ENCODE measurements at places on chromosomes 2 and 18.
A peak's percentile ranks its signal among the peaks of the same experiment; 100 is the strongest.

DNA sequence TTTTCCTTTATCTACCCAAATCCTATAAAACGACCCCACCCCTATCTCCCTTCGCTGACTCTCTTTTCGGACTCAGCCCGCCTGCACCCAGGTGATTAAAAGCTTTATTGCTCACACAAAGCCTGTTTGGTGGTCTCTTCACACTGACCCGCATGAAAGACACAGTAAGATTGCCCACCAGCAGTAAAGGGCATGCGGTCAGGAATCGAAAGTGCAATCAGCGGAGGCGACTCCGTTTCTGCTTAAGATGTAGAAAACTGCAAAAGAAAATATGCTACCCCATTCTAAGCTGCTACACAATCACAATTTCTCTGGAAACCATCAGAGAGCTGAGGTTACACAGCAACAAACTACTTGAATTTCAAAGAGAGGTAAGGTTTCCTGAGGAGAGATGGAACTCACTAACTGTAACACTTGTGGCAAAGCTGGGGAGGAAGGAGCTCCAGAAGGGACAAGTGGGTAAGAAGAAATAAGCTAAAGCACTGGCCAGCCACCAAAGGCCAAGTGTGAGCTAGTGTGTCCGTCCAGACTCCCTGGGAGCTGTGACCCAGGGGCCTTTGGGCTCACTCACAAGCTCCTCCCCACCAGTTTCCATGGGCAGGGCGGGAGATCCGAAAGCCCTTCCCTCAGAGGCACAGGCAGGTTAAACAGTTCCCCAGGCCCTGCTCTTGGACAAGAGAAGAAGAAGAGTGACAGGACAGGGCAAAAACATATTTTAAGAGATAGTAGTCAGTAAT is 72.8 kb upstream of the TGFA start:
- no peak for DNase-seq

GRCh38 chr2:137380610-137381009 is 583.7 kb upstream of the HNMT start:
- DNase-seq = no peak

- no peak for DNase-seq
These were observed 171.3 kb upstream of the OSR1 start for GRCh38 chr2:19529677-19530076.

GRCh38 chr18:62973689-62974088 is 258.3 kb downstream of the PHLPP1 start:
- DNase-seq = no peak

- DNase-seq = no peak
These were observed 79.4 kb upstream of the ZNF532 start for GRCh38 chr18:58785171-58785805.

DNA sequence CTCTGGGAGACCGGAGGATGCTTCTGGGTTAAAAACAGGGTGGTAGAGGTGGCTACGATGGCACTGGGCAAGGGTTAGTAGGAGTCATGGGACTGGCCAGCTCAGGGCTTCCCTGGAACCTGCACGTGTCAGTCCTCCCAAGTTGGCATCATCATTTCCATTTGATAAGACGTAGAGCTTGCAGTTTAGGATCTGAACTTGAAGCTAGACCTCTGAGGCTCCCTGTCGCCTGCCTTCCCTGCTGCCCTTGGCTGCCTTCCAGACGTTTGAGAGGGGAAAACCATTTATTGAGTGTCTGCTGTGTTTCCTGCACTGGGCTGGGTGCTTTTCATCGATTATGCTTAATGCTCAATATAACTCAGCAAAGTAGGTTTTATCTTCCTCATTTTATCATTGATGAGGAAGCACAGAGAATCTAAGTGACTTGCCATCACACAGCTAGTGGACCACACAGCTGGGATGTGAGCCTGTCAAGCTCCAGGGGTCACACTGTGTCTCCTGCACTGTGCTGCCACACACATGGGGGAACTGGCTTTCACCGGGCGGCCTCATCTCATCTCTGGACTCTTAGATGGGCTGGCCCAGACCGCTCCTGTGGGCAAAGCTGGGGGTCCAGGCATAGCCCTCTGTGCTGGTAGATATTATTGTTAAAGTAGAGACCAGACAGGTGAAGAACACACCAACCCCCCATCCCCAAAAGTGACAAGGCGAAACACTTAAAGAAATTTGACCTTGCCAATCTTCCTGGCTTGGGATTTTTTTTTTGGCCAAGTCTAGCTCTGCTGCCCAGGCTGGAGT is 7.8 kb downstream of the NT5DC4 start:
- peak; percentile 44 for DNase-seq

DNA sequence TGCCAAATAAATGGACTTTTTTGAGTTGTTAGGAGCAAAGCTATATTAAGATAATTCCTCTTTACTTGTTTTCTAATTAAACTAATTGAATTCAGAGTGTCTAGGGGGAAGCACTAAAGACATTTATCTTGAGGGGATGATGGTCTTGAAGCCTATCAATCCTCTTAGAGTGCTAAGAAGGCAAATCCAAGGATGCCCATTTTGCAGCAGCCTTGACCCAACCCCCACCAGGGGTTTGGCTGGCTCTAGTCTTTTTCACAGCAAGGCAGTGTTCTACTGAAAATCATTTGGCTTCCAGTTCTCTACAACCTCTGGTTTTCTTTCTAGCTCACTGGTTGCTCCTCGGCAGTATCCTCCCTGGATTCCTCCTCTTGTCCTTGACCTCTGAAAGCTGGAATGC is 6.5 kb upstream of the RAX start:
- no peak for DNase-seq

- peak; percentile 79 for DNase-seq
These were observed 603 bp downstream of the ATAD2B start for GRCh38 chr2:23926290-23926749.

DNA sequence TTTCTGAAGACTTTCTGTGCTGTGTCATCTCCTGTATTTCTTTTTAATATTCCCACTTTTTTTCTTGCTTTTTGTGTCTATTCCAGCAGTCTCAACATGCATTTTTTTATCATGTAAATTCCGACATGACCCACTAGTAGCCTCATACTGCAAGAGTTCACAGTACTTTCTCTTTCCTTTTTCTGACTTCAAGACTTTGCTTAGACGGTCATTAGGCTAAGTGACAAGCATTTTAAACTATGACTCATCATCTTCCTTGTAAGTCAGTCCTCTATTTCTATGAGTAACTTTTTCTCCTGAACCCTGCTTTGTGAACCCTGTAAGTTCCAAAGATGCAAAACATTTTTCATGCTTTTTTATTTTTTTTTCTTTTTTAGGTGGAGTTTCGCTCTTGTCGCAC is 381.2 kb downstream of the TXNL1 start:
- DNase-seq = no peak

DNA sequence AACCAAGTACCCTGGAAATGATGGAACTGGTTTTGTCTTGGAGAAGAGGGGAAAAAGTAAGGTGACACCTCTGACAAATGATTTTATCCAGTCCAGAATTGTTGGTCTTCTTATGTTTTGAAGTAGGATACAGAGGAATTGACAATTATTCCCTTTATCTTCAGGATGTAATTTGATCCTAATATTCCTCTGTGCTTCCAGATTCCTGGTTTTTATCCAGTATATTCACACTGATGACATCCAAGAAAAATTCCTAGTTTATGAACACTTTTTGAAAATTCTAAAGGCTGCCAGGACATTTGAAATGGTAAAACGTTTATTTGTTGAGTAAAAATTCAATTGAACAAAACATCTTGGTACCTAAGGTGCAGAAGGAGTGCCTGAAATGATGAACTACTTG is 22.2 kb upstream of the ETAA1 start:
- DNase-seq = no peak

GRCh38 chr2:219028996-219029828 is 12.1 kb downstream of the CFAP65 start:
- no peak for DNase-seq

DNA sequence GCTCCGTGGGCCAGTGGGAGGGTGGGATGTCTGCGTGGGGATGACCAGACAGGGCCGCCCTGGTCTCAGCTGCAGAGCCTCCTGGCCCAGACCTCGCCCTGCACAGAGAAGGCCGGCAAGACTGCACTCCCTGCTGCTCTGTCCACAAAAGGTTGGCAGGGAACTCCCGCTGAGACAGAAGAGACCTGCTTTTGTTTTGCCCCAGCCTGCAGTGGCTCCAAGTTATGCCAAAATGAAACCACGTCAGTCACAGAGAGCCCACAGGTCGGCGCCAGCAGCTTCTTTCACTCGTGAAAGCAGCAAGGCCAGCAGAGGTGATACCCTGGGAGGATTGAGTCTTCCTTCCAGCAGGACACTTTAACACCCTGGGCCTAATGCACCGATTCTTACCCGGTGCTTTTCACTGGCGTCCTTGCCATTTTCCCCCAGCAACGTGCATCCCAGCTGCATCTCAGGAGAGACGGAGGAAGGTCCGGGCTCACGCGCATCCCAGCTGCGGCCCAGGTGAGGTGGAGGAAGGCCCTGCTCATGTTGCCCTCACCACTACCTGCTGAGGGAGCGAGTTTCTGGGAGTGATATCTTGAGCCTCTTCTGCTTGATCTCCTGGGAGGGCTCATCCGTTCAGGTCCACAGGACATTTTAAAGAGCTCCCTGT is 22.1 kb upstream of the CTDP1 start:
- no peak for DNase-seq

- DNase-seq = no peak
These were observed 1.7 kb downstream of the PNKD start for GRCh38 chr2:218271865-218272530.

DNA sequence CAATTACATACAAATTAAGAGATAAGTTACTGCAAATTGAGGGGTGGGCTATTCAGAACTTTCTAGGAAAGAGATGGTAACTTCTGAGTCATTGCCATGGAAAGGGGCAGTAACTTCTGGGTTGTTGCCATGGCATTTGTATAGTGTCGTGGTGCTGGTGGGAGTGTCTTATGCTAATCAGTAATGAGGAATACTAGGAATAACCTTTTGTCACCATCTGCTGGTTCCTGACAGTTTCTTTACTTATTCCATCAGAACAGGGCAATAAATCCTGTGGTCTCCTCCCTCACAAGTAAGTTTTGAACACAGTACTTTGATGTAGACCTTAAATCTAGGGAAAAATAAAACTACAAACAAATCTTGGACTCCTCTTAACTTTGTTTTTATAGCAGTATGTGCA is 435.4 kb downstream of the BCL11A start:
- DNase-seq = no peak

GRCh38 chr2:148817210-148817708 is 57.8 kb upstream of the KIF5C start:
- DNase-seq = no peak

GRCh38 chr2:226655871-226656270 is 143.7 kb downstream of the IRS1 start:
- no peak for DNase-seq

DNA sequence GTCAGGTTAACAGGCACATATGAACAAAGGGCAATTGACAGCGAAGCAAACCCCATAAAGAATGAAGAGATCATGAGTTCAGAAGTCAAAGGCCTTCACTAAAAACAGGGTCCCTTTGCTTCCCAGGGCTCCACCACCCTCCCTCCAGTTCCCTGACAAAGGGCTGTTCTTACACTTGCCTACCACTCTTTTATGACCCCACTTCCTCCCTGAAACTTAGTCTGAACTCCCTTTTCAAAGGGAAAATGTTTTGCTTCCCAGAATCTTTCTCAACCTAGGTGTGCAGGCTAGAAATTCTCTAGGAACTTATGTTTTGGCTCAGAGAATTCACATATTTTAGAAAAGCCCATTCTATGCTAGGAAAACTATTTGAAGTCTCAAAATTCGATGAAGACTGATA is 86.0 kb upstream of the ITGA4 start:
- no peak for DNase-seq

GRCh38 chr2:178553047-178553446 is 72.8 kb downstream of the PLEKHA3 start:
- no peak for DNase-seq

- DNase-seq = no peak
These were observed 48.7 kb downstream of the PRELID3A start for GRCh38 chr18:12456441-12456840.

GRCh38 chr2:120177001-120177621 is 46.1 kb downstream of the TMEM185B start:
- DNase-seq = peak; percentile 88

- DNase-seq = no peak
These were observed 53.3 kb downstream of the ZNF236 start for GRCh38 chr18:76875390-76876325.

DNA sequence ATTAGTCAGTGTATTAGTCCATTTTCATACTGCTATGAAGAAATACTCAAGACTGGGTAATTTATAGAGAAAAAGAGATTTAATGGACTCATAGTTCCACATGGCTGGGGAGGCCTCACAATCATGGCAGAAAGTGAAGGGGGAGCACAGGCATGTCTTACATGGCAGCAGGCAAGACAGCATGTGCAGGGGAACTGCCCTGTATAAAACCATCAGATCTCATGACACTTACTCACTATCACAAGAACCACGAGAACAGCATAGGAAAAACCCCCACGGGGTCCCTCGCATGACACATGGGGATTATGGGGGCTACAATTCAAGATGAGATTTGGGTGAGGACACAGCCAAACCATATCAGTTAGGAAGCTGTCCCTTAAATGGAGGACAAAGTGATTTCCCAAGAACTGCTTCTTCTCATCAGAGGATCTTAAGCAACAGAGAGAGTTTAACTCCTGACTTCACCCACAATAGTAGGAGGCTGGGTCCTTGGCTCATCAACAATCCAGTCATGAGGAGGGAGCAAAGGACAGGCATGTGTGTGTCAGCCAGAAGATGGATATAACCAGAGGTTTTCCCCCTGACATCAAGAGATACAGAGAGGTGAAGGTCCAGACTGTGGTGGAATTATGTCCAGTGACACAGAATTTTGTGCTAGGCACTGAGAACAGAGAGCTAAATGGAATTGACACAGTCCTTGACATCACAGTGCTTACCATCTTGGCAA is 203.8 kb upstream of the SH3BP4 start:
- DNase-seq = no peak

GRCh38 chr2:157296490-157296889 is 29.1 kb downstream of the ERMN start:
- DNase-seq = no peak

- no peak for DNase-seq
These were observed 188.8 kb downstream of the TSN start for GRCh38 chr2:121944072-121944831.

DNA sequence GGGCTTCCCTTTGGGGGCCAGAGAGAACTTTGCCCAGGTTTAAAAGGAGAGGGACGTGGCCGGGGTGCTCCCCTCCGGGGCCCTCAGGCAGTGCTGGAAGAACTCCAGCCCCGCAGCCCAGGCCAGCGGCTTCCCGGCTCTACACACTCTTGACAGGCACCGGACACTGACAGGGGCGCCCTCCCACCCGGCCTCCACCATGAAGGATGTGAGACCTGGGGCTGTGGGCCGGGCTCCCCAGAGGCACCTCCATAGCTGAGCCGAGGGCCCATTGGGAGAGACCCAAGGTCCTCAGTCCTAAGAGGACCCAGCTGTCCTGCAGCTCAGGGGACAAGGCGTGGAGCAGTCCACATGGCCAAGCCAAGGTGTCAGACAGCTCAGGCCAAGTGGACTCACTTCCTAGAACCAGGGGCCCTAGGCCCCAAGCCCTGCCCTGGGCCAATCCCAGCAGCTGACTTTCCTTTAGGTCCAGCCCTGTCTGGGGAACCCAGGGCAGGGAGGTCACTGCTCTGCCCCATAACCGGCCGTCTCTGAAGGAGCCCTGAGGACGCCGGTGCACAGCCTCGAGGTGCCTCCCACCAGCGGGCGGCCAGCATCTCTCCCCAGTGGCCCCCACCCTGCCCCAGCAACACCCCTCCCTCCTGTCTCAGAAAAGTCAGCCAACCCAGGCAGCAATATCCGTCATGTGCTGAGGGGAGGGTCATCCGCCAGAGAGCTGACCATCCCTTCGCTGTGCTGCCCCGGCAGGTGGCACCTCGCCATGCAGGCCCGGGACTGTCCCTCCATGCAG is 51.8 kb downstream of the BIN1 start:
- DNase-seq = no peak
